Activated CD8-positive, alpha-beta memory T cell treated with anti-CD3 and anti-CD28 coated beads for 48 hours (primary cell): ENCODE measurements at places on chromosomes 4 and X.

DNA sequence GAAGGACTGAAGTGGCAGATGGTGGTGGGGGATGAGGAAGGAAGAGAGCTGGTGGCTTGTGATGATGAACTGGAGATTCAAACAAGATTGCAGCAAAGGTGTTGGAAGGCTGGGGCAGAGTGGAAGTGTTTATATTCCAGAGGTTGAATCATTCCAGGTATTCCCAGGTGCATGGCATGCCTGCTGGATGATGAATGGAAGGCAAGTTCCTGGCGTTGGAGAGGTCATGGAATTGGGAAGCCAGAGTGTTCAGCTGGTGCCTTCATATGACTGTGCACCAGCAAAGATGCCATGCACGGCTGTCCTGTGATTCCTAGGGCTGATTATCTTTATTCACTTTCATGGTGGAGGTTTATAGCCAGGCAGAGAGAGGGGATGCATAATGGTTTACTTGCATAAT lies 135.8 kb upstream of the PUDP start:
- DNase-seq = no peak

DNA sequence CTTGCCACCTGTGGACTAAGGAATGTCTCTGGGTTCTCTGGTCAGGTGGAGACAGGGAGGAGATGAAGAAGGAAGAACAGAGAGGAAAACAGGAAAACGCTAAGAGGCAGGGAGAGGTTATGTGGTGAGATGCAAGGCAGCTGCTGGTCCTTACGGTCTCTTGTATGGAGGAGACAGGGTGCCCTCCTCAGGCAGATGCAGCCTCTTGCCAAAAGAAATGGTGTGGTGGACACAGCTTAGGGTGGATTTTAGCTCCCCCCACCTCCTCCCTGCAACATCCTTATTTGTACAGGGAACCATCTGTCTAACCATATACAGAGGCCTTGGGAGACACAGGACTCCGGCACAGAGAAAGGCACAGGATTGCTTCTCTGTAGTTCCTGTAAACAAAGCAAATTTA lies 9.7 kb downstream of the OCIAD2 start:
- no peak for DNase-seq

DNA sequence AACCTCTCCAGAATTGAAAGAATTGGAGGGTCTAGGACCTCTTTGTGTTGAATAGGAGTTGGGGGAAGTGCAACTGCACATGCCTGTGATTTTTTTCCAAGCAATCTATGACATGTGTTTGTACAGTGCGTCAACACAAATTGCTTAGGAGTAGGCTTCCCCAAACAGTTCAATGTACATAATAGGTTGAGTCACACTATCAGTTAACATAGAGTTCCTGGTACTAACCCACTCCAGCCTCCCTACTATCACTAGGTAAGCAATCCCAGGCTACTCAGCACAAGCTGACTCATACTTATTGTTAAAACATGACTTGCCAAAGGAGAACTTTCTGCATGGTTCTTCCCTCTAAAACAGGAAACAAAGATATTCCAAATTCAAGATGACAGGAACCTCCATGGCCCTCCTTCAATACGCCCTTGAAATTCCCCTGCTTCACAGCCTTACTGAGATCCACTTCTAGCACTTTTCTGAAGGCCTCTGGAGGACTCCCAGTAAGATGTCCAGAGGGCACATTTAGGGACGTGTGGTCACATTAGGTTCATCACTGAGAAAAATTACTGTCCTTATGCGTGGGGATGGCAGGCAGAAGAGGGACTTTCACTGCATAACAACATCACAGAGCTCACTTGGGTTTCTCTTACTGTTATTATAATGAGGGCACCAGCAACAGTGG lies 8.4 kb upstream of the VSIG1 start:
- DNase-seq = no peak

GRCh38 chrX:109785053-109785452 lies 52.0 kb upstream of the ACSL4 start:
- DNase-seq = no peak

DNA sequence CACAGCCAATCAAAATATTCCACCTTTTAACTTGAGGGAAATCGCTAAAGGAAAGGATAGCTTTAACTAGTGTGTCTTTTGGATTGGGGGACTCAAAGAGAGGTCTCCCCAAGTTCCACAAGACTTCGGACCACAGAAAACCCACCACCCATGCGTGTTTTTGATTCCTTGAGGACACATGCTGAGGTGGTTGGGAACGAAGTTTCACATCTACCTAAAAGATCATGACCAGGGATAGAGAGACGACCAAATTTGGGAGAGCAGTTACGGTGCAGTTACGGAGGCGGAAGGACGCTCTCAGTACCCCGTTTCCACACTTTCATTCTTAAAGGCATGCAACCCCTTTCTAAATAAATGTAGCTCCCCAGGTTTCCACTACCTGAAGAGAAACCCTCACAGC lies 1.1 kb downstream of the PCYT1B start:
- no peak for DNase-seq

DNA sequence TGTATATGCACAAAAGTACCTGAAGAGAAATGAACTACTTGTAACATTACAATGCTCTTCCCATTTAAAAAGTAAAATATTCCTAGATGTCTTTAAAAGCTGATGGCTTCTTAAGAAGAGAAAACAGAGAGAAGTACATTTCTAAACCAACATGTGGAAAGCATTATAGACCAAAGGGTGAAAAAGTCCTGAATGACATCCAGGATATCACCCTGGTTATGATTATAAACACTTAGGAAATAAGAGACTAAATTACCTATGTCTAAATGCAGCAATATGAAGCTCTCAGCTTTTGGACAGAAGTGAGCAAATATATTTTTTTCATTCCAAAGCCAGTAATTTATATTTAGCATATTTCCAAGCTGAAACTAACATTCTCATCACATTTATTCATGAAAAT lies 21.7 kb upstream of the EGFL6 start:
- DNase-seq = no peak

DNA sequence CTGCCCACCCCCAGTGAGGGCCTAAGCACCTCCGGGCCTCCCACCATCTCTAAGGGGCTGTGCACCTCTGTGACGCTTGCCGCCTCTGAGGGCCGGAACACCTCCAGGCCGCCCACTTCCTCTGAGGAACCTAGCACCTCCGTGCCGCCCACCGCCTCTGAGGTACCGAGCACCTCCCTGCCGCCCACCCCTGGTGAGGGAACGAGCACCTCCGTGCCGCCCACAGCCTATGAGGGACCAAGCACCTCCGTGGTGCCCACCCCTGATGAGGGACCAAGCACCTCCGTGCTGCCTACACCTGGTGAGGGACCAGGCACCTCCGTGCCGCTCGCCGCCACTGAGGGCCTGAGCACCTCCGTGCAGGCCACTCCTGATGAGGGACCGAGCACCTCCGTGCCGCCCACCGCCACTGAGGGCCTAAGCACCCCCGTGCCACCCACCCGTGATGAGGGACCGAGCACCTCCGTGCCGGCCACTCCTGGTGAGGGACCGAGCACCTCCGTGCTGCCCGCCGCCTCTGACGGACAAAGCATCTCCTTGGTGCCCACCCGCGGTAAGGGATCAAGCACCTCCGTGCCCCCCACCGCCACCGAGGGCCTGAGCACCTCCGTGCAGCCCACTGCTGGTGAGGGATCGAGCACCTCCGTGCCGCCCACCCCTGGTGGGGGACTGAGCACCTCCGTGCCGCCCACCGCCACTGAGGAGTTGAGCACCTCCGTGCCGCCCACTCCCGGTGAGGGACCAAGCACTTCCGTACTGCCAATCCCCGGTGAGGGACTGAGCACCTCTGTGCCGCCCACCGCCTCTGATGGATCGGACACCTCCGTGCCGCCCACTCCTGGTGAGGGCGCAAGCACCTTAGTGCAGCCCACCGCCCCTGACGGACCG lies 977 bp downstream of the MAGEE1 start:
- no peak for DNase-seq

DNA sequence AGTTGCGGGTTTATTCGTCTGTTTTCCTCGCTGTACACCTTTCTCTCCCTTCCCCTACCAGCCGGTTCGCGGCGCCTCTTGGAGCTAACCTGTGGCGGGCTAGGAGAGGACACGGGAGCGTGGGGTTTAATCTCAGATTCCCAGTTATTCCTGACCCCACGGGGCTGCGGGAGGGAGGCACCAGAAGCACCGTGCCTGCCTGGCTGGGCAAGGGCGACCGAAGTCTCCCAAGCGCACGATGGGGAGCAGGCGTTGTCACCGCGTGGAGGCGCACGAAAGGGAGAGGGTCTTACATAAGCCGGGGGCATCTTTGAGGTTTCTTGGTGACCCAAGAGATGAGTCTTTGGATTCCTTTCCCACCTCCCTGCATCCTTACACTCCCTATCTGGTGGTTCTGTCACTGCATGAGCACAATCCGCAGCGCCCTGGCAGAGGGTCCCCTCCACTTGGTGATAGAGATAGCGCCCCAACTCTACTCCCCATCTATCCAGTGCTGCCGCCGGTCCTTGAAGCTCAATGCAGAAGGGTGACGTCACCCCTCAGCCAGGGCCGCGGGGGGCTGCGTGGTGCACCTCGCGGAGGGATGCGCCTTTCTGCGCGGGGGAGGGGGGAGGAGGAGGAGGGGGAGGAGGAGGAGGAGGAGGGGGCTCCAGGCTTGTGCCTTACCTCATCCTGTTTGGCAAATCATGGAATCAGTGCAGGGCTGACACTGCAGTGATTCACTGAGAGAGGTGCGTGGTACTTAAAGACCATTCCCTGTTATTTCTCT lies 793 bp downstream of the TSPAN7 start:
- no peak for DNase-seq

GRCh38 chr4:144589512-144589911 lies 56.4 kb upstream of the HHIP start:
- no peak for DNase-seq

- no peak for DNase-seq
Measured at GRCh38 chrX:134949271-134949670, 41.5 kb upstream of the SMIM10 start.

DNA sequence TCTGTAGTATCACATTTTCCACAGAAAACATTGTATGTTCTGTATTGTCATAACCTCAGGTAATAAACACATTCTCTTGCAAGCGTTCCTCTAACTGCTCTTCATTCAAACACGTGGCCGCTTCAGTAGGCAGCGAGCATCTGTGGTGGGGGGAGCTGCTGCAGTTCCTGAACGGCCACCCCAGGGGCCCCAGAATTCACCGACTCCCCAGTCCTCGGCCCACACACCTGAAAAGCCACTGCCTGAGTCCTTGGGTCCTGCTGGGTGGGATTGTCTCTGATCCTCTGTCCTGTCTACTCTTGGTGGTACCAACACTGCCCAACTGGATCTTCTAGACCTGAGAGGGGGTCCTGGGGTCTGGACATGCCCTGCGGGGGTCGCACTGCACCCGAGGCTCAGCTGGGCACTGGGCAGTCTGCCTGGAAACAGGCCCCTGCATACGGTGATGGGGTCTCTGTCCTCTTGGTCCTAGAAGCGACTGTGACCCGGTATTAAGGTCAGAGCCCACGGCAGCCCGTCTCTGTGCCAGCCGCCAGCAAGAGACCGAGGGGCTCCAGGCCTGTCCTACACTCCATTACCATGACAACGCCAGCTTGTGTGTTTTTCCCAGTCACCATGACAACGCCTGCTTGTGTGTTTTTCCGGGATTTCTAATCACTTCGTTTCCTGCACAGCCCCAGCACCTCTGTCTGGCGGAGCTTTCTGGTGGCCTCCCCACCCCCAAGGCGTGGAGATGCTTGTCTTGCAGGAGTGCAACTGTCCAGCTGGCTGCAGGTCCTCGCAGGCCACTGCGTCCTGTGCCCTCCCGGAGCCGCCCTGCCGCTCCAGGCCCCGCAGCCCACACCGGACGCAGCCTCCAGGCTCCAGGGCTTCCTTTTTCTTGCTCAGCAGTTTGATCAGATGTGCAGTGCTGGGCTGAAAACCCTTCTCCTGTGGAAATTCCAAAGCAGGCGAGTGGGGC lies 16.0 kb downstream of the CTBP1 start:
- no peak for DNase-seq

DNA sequence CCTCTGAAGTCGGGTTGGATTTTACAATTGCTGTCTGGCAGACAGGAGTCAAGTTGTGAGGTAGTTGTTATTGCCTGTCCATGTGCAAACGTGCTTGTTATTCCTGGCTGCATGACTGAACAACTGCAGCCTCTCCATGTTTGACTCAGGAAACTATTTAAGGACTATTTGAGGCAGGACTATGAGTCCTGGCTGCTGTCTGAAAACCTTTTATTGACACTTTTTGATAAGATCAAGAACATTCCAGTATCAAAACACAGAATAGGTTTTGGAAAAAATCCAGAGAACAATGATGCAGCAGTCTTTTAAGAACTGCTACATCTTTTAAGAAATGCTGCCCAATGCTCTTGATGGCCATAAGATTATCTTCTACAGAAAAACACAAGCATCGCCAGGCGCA lies 10.0 kb upstream of the SPRY1 start:
- no peak for DNase-seq

- no peak for DNase-seq
Measured at GRCh38 chr4:84966382-84967242, at the start of gene WDFY3. WDFY3 (minus strand) TSS chr4:84966690; CDS start chr4:84860591, 106,099 bp downstream.

DNA sequence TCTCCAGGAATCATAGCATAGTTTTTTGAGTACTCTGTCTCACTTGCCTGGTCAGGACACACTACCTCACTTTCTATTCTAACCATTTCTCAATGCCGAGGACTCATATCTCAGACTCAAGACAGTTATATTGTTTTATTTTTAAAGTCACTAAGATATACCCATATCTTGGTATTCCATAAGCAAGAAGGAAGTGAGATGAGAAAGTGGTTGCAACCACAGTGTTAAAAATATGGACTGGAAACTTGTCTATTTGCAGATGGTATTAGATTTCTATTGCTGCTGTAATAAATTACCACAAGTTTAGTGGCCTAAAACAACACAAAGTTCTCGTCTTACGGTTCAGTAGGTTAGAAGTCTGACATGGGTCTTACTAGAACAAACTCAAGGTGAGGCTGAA lies 344.8 kb upstream of the MAGEB2 start:
- no peak for DNase-seq

- no peak for DNase-seq
Measured at GRCh38 chrX:72536542-72536941, 36.1 kb downstream of the HDAC8 start.

DNA sequence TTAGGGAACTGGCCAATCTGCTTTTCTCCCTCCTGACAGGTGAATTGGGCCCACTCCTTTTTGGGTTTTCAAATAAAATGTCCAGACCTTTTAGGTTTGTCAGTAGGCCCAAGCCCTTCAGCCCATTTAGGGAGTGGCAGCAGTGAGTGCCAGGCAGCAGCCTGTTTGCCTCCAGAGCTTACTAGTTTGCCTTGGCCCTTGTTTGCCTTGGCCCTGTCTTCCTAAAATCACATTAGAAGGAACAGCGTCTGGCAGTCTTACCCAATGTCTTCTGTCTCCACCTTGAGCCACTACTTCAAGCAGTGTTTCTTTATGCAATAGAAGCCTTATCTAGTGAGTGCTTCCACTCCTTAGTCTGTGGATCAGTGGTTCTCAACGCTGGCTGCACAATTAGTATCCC lies 117.1 kb downstream of the TMEM164 start:
- DNase-seq = no peak

GRCh38 chr4:8886612-8887406 lies 15.2 kb upstream of the HMX1 start:
- DNase-seq = no peak
